ENCODE measurements at places on chromosomes 2 and 18.

DNA sequence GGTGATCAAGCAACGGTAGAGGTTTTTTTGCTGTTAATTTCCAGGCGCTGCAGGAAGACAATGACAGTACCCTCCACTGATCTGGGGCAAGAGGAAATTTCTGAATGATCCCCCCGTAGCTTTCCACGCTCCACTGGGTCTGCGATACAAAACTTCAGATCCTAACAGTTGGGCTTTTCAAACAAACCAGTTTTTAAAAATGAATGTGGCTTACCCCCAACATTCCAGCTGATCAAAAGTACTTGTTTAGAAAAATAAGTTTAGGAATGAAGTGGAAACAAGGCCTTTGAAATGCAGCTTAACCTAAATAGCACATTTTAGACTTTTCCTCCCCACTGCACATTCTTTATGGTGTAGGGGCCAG lies 5.7 kb downstream of the ZFP36L2 start:
- DNase-seq: no peak

GRCh38 chr2:187532333-187533120 lies 21.7 kb downstream of the TFPI start:
- DNase-seq: no peak

DNA sequence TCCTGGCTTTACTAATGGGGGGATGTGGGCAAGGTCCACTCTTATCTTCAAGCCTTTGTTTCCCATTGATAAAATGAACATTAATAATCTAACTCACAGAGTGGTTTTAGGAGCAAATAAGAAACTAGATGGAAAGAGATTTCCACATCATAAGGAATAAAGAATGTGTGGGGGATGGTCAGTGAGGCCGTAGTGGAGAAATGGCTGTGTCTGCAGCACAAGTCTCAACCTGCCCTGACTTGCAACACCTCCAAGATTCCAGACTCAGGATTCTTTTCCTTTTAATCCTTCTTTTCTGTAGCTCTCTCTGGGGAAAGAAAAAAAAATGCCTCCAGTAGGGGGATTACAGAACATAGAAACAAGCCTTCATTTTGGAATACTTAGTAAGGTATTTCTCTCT lies 124.2 kb upstream of the MEX3C start:
- DNase-seq: no peak

DNA sequence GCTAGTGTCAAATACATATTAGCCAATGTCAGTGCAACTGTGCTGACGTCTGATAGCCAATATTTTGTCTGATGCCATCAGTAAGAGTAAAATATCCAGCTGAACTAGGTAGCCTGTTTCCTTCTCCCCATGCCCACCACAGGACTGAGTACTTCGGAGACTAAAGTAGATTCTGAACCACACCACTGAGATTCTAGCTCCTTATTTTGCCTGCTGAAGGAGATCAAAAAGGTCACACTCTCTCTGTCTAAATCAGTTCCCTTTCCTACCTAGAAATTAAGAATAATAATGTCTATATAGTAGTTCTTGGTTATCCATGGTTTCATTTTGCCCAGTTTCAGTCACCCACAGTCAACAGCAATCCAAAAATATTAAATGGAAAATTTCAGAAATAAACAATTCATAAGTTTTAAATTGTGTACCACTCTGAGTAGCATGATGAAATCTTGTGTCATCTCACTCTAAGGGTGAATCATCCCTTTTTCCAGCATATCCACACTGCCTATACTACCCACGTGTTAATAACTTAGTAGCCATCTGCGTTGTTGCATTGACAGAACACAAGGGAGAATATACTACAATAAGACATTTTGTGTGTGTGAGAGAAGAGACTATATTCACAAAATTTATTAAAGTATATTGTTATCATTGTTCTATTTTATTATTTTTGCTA lies 1043.3 kb upstream of the PIK3C3 start:
- no peak for DNase-seq

DNA sequence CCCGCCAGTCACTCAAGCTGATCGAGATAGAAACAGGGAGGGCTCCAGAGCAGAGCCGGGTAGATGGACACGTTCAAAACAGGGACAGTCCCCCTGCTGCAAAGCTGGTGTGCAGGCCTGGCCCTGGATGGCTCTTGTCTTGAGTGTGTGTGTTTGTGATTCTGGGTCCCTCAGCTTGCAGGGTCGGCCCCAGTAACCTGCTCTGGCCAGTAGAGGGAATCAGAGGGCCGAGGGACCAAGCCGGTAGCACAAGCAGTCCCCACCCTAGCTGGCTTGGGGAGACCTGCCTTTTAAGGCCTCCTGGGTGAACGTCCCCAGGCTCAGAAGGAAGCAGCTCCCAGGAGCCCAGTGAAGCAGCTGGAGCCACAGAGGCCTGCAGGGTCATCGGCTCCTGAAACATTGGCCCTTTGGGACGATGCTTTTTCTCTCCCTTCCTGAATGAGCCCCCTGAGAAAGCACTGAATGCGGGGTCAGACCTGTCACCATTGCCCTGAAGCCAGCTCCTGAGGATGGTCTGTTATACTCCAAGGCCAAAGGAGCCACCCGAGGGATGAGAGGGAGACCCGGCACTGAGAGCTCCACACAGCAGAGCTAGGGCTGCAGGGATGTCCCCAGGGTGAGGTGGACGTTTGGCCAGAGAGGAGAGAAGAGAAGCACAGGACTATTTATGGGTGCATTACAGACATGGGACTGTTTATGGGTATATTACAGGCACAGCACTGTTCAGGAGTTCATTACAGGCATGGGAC lies 15.4 kb upstream of the MLPH start:
- peak; percentile 78 for DNase-seq

GRCh38 chr2:165636959-165637358 lies 157.1 kb downstream of the GALNT3 start:
- no peak for DNase-seq

DNA sequence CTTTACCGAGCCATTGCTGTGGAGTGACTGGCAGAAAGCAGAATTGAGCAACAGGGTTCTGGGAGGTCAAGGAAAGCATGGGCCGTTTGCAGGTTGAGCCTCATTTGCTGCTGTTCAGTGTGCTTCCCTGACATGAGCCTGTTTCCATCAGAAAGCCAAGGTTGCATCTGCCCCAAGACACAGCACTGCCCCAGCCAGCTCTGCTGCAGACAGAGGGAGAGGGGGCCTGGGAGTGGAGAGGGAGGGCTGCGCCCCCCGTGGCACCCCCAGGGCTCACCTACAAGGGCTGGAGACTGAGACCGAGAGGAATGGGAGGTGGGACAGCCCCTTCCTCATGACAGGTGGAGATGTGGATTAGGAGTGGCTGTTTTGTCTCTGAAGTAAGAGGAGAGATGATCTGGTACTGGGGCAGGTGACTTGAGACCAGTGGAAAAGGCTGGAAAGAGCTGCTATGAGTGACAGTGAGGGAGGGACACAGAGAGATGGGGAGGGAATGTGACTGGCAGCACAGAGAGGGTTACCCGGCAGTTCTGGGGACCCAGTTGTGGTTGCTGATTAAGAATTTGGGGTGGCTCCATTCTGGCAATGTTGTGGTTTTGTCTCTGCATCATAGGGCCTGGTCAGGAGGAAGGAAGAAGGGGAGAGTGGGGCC lies 218.0 kb downstream of the DYSF start:
- DNase-seq: no peak

GRCh38 chr2:231397928-231398294 lies 2.4 kb downstream of the B3GNT7 start:
- DNase-seq: no peak

GRCh38 chr2:25720575-25720974 lies 47.2 kb upstream of the DTNB start:
- no peak for DNase-seq

GRCh38 chr2:46320141-46320567 lies 22.9 kb downstream of the EPAS1 start:
- no peak for DNase-seq

DNA sequence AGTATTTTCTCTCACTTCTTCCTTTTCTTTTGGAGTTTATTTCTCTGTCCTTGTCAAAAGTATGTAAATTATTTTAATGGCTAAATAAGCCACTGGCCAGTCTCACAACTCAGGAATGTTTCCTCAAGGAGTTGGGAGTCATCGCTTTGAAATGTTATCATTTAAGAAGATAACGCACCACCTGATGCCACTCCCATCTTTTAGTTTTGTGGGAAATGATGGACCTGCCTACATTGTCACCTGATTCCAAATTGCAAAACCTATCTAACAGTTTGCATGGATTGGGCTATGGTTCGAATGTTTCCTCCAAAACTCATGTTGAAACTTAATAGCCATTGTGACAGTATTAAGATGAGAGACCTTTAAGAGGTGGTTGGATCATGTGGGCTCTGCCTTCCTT lies 32.4 kb upstream of the PPM1B start:
- DNase-seq: no peak

- no peak for DNase-seq
Observed at GRCh38 chr2:204863336-204863735, 318.1 kb downstream of the PARD3B start.

- no peak for DNase-seq
Observed at GRCh38 chr2:219020604-219021365, 20.5 kb downstream of the CFAP65 start.

DNA sequence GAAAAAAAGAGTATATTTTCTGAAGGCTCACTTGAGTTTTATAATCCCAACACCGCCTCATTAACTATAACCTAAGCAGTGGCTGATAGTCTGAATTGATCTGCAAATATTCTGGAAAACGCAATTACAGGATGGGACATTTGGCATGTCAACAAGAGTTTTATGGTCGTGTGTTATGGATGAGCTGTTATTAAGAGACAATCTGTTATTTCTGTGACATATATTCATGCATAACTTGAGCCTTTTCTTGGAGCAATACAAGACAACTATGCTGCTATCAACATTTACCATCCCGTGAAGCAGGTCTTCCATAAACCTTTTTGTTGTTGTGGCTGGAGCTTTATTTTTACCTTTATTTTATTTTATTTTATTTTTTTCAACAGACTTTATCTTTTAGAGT lies 164.4 kb downstream of the SCG2 start:
- DNase-seq: no peak

GRCh38 chr18:25935356-25935755 lies 155.1 kb downstream of the SS18 start:
- DNase-seq: no peak

- DNase-seq: no peak
Observed at GRCh38 chr2:186042207-186043028, 303.8 kb downstream of the FSIP2 start.

DNA sequence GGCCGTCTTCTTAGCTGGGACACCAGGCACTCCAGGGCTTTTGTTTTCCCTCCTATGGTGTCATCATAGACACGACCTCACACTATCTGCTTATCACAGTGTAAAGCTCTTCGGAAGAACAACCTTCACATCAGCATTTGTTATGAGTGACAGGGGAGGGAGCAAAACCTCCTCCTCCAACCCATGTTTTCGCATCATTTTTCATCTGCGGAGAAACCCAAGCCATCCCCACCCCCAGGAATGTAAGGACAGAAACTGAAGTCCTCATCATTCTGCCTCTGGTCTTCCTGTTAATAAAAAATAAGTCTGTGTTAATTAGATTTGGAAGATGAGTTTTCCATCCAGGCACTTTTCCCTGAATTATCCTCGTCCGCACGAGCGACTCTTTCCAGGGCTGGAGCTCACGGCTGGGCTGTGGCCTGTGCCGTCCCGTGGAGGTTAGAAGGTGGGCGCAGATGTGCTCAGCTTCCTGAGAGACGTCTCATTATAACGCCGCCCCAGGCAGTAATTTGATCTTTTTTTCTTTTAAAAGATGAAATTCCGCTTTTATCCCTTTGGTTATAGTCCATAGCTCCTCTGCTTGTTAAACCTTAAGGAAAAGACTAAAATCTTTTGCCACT lies 101.6 kb upstream of the TMEM18 start:
- DNase-seq: no peak

- DNase-seq: no peak
Observed at GRCh38 chr18:26448714-26449159, 99.6 kb downstream of the KCTD1 start.

- DNase-seq: no peak
Observed at GRCh38 chr2:98478907-98479306, 34.2 kb downstream of the INPP4A start.

- no peak for DNase-seq
Observed at GRCh38 chr2:191321861-191322662, 76.9 kb downstream of the MYO1B start.

- DNase-seq: no peak
Observed at GRCh38 chr2:216463148-216463547, 35.5 kb upstream of the RPL37A start.

- no peak for DNase-seq
Observed at GRCh38 chr2:230797515-230798495, 66.9 kb upstream of the ITM2C start.

DNA sequence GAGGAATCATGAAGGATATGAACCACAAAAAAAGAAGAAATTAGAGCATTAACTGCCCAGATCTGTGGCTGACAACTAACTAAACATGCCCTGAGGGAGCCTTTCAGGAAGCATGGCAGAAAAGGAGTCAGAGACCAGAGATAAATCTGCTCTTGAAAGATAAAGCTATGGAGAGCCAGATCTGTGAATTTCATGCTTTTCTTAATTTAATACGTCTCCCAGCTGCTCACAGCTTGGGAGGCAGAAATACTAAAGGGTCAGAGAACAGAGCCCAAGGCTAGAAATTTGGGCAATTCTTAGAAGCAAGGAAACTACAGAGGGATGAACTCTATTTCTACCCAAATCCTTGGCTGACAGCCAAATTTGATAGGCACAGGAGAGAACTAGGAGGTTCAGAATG lies 223.0 kb upstream of the DPP10 start:
- no peak for DNase-seq
